ENCODE measurements at places on chromosomes 13 and 19.

DNA sequence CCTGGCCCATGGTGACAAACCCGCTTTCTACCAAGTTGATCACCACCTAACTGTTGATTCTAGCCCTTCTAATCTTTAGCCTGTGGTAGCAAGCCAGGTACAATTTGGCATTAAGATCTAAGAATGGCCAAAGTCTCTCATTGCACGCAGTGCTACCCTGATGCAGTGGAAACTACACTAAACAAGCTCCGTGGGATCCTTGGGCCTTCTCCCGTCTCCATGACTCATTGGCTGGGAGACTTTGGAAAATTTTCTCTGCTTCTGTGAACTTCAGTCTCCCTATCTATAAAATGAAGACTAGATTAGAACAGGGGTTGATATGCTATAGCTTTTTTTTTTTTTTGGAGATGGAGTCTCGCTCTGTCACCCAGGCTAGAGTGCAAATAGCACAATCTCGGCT is 223.0 kb downstream of the TSHZ3 start:
- DNase-seq, result no peak
- no peaks in the 10 kb centered on the region for H3K4me1 ChIP-seq
- no peak overlapping the region for H3K27ac ChIP-seq

GRCh38 chr13:101612735-101613134 is 160.3 kb downstream of the ITGBL1 start:
- no peak overlapping the region for H3K4me3 ChIP-seq
- H3K27ac ChIP-seq, result no peak overlapping the region
- H3K36me3 ChIP-seq, result no peaks in the 10 kb centered on the region
- no peak for DNase-seq
- no peaks in the 10 kb centered on the region for H3K4me1 ChIP-seq

DNA sequence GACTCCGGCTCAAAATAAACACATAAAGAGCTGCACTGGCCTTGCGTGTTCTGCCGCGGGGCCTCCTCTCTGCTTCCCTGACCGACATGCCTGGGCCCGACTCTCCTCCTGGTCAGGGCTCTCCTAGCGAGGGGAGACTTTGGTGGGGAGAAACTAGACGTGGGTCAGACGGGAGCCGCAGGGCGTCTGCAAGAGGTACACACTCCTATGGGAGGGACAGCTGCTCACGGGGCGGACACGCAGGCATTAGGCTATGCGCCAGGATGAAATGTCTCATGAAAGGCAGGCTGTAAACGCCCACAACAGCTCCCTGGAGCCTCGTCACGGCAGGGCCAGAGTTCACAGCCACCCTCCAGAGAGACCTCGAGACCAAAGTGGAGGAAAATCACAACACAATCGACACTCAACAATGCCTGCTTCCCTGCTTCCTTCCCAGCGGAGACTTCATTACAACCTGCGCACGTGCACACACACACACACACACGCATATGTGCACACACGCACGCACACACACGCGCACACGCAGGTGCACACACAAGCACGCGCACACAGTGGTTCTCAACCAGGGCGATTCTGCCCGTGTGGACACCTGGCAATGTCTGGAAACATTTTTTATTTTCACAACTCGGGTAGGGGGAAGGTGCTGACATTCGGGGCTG is 5.8 kb downstream of the SLC39A3 start:
- no peak overlapping the region for H3K27ac ChIP-seq
- H3K36me3 ChIP-seq, result peaks cover 16% of the 10 kb centered on the region
- no peak overlapping the region for H3K4me3 ChIP-seq

DNA sequence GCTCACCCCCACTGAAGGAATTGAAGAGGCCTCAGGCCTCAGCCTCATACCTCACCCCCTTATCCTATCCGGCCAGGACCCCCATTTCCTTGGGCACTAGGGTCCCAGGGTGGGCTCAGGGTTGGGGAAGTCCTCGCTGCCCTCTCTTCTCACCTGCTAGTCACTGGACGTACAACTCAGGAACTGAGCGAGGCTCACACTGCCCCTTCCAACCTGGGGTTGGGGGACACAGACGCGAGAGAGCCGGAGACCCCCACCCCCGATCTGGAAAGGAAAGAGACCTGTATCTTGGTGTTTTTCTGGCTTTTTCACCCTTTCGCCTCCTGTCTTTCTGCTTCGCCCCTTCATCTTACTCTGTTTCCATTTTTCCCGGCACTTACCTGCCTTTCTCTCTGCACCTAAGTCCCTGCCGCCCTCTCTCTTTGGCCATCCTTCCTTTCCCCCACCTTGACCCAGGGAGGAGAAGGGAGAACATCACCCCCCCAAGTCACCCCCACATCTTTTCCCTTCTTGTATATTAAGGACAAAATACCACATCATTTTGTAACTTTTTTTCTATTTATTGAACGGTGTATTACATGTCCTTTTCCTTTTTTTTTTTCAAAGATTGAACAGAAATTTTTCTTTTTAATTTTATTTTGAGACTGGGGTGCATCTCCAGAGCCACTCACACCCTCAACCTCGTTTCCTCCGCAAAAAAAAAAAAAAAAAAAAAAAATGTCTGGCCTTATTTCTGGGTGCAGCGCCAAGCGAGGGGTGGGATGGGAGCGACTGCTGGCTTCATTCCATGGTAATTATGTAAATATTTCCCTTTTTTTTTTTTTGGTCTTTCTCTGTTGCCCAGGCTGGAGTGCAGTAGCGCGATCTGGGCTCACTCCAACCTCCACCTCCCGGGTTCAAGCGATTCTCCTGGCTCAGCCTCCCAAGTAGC is 36.6 kb downstream of the ZSWIM4 start:
- H3K27ac ChIP-seq, result no peak overlapping the region
- H3K27me3 ChIP-seq, result no peaks in the 10 kb centered on the region
- no peak overlapping the region for H3K4me3 ChIP-seq
- DNase-seq, result no peak
- H3K4me1 ChIP-seq, result peaks cover 36% of the 10 kb centered on the region
- peaks cover 41% of the 10 kb centered on the region for H3K36me3 ChIP-seq

DNA sequence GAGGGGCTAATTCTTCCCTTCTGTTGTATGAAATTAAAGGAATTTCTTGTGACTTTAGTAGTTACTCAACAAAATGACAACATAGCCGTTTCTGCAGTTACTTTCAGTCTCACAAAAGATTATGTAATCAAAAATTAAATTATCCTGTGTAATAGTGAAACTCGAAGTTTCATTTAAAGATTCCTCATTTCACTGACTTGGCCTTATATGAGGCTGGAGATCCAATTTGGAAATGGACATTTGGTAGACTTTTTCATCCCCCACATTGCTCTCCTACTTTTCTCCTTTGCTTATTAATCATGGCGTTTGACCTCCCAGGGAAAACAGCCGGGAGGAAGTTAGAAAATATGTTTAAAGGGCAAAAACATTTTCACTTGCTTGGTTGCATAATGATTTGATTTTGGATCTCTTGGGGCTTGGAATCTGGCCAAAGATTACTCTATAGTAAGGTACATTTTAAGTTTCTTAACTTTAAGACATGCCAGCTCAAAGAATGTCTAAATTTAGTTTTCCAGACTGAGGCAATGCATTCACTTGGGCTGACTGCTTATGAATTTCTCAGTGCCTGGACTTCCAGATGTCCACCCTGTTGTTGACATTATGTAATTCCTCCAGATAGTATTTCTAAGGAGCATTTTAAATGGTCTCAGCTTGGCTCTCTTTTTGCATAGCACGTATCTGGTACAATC is 1364.9 kb upstream of the MIR17HG start:
- H3K27ac ChIP-seq, result peak overlapping the region; percentile 58
- peak overlapping the region; percentile 15 for H3K4me3 ChIP-seq
- no peaks in the 10 kb centered on the region for H3K4me1 ChIP-seq
- no peaks in the 10 kb centered on the region for H3K27me3 ChIP-seq
- DNase-seq, result no peak

DNA sequence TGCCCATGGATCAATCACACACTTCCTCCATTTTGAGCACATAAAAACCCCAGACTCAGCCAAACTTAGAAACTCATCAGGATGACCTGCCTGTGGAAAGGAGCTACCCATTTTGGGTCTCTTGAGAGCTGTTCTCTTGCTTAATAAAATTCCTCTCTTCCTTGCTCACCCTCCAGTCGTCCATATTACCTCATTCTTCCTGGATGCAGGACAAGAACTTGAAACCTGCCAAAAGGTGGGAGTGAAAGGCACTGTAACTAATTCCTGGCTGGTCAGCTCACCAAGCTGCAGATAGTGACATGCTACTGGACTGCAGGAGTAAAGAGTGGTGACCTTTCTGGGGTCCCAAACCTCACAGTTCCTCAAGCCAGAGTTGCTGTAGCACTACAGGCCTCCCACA is 20.2 kb downstream of the LIG4 start:
- H3K27me3 ChIP-seq, result no peaks in the 10 kb centered on the region
- no peaks in the 10 kb centered on the region for H3K36me3 ChIP-seq
- H3K4me3 ChIP-seq, result no peak overlapping the region
